HFF-Myc (cell line): ENCODE measurements at places on chromosomes 11 and 22.

DNA sequence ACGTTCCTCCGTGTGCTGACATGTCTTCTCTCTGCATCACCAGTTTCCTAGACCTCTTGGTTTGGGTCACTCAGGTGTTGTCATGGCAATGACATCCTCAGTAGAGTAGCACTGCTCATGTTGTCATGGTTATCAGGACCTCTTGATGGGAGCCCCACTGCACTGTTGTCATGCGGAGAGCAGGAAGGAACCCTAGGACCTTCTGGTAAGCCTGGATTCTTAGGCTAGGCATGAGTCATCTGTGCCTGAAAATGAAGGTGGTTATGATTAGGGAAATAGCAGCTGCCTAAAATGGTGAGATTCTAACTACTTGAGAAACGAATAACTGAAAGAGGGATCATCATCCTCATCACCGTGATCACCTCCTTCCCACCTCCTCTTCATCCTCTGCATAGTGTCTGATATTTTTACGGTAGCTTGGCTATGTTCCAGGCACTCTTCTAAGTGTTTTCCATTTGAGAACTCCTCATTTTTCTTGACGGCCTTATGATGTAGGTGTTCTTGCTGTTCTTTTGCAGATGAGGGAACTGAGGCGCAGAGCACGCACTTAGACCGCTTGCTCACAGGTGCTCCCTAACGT is 858.4 kb downstream of the NTM start:
- no peak for DNase-seq

DNA sequence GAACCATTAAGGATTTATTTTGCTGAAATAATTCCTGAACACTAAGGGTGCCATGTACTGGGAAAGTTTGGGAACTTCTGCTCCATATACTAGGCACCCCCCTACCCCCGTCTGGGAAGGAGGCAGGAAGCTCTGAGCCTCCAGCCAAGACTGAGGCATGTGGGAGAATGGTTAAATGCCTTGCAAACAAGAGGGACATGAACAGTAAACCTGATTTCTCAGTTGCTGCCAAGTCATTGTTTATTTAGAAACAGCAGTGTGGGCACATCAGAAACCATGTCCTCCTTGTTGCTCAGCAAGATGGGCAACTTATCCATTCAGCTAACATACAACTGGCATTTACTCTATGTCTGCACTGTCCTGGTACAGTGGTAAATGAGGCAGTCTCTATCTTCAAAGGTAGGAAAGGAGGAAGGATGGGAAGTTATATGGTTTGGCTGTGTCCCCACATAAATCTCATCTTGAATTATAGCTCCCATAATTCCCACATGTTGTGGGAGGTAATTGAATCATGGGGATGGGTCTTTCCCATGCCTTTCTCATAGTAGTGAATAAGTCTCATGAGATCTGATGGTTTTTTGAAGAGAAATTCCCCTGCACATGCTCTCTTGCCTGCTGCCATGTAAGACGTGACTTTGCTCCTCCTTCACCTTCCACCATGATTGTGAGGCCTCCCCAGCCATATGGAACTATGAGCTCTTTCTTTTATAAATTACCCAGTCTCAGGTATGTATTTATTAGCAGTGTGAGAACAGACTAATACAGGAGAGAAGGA is 459.1 kb downstream of the MIAT start:
- no peak for DNase-seq

DNA sequence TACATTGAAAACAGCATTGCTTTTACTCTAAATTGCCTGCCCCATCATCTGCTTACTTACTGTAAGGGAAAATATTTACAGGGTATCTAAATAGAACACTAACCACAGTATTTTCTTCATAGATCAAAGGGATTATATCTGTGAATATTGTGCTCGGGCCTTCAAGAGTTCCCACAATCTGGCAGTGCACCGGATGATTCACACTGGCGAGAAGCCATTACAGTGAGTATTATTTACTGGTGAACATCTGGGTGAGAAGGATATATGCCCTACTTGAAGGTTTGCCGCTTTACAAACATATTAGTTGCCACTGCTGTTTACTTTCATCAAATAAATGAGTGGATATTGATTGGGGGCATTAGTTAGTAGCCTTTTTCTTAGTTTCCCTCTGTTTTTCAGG is 5.9 kb upstream of the CNTF start:
- DNase-seq = peak; percentile 87

GRCh38 chr11:13486926-13487660 is 8.7 kb downstream of the PTH start:
- no peak for DNase-seq

GRCh38 chr22:36966851-36967540 is 52.3 kb downstream of the TST start:
- no peak for DNase-seq

DNA sequence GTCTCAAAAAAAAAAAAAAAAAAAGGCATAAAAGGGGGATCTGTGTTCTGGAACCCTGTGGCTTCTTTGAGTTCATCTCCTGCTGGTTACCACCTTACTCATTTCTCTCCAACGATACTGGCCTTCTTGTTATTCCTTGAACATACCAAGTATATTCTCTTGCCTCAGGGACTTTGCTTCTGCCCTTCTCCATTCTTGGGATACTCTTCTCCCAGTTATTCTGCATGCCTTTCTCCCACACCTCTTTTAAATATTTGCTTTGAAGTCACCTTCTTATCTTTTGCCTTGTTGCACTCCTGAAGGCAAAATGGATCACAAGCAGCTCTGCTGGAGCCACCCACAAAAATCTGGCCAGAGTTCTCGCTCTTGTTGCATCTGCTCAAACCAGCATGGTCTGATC is 76.0 kb upstream of the RRM1 start:
- DNase-seq = no peak

DNA sequence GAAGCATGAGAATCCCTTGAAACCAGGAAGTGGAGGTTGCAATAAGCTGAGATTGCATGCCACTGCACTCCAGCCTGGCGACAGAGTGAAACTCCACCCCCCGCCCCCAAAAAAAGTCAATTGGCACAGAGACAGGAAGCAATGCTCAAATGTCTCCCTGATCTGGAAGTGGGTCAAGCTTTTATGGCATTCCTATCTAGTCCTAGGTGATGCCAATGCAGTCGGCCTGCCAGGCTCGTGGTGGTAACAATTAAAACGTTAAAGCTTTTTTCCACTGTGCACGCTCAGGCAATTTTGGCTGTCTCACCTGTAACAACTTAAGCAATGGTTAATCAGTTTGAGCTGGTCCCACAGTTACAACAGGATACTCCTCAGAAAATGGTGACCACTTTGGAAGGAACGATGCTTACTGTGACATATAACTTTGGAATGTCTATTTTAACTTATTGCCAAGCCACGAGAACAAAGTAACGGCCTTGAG is 18.9 kb upstream of the PISD start:
- no peak for DNase-seq

GRCh38 chr22:45438336-45438735 is 24.8 kb downstream of the RIBC2 start:
- DNase-seq = no peak

- no peak for DNase-seq
Observed at GRCh38 chr22:48334971-48335370, 1492.7 kb downstream of the BRD1 start.

DNA sequence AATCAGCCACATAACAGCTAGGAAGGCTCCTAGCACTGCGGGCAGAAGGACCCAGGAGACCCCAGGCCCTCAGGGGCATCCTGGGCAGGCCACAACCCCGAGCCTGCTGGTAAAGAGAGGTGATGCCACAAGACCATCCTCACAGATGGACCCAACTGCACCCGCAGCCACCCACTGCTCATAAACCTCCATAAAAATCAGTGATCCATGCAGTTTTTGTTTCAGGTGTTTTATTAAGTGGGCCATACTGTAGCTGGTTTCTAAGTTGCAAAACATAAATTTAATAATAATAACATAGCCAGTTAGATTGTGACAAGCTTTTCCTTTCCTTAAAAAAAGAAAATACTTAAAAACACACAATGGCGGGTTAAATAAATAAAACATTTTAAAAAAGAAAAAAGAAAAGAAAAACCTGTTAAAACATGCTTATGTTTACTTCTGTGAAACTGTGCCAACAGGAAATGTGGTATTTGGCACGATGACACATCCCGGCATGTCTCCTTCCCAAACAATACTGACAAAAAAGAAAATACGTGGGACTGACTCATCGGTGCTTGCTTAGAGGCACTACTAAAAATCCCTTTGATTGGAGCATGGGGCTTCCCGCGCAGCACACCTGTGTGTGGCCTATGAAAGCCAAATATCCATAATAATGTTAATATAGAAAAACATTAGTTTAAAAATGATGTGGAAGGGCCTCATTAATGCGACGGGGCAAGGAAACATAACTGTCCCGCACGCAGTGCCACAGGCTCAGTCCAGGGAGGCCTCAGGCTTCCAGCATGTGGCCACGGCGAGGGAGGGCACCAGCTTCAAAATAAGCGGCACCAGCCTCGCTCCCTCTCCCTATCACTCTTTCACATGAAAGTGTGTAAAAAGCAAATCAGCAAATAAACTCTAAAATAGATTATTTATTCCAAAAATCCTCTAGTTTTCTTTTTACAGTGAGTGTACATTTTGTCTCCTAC is 47.5 kb upstream of the SCUBE2 start:
- DNase-seq = peak; percentile 91

DNA sequence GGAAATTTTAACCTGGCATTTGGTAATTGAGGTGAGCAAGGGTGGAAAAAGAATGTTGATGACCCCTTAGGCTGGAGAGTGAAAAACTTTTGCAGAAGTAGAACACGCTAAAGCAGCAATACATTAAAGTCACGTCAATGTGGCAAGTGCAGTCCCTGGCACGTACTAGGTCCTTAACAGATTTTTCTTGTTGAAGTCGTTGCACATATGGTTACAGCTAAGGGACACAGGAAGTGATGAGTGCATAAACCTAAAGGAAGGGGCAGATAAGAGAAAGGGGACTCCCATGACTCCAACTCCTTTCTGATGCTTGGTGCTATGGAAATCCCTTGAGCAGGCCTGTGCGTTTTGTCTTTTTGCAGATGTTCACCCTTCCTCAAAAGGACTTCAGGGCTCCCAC is 1.2 kb downstream of the ACCS start:
- DNase-seq = no peak

DNA sequence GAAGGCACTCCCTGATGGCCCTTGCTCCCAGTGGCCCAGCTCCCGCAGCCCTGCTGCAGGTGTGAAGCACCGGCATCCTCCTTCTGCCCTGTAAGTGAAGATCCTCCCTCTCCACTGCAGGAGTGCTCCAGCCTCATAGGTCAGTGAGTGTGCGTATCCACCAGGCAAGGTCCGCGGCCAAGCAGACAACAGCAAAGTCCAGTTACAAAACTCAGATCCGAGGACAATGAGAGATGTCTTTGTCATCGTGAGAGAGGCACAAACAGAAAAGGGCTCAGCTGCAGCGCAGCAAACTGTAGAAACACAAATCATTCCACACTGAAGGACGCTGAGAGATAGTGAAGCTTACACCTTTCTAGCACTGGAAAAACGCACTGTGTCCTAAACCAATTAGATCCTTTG is 46.1 kb downstream of the MYH9 start:
- no peak for DNase-seq
